ENCODE measurements at places on chromosomes 3 and 15.

- DNase-seq: no peak
Observed at GRCh38 chr15:35281515-35281914, 196.4 kb upstream of the NANOGP8 start.

- DNase-seq: no peak
Observed at GRCh38 chr3:128236657-128237056, 83.4 kb downstream of the EEFSEC start.

DNA sequence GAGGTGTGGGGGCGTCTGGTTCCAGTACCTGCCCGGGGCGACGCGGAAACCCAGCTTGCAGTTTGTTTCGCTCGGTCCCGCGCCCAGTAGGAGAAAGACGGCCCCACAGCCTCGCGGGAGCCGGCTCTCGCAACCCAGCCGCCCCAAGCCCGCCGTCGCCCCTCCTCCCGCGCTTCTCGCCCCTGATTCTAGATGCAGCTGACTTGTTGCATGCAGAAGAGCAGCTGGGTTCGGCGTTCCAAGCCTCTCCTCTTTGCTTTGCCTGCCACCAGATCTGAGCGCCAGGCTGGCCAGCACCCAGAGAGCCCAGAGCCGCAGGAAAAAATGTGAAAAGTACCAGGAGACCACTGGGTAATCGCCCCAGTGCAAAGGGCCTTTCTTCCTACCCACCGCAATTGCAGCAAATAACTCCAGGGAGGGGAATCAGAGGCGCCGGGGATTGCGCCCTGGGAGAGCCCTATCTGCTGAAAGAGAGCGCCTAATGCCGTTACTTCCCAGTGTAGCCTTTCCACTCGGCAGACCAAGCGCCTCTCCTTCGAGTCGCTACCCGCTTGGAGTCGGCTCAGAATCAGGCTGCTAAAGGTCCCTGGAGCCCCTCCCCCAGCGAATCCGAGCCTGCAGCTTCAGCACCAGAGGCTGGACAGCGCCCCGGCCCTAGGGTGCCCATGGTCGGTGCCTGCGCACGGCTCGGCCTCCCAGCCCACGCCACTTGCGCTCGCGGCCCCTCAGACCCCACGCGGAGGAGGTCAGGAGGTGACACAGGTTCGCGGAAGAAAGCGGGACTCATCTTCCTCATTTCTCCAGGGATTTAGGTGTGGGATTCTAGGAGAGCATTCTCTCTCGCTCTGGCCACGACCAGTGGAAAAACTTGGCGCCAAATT lies 15.7 kb upstream of the AEN start:
- DNase-seq: no peak

GRCh38 chr3:150265305-150265704 lies 142.8 kb upstream of the TSC22D2 start:
- no peak for DNase-seq

DNA sequence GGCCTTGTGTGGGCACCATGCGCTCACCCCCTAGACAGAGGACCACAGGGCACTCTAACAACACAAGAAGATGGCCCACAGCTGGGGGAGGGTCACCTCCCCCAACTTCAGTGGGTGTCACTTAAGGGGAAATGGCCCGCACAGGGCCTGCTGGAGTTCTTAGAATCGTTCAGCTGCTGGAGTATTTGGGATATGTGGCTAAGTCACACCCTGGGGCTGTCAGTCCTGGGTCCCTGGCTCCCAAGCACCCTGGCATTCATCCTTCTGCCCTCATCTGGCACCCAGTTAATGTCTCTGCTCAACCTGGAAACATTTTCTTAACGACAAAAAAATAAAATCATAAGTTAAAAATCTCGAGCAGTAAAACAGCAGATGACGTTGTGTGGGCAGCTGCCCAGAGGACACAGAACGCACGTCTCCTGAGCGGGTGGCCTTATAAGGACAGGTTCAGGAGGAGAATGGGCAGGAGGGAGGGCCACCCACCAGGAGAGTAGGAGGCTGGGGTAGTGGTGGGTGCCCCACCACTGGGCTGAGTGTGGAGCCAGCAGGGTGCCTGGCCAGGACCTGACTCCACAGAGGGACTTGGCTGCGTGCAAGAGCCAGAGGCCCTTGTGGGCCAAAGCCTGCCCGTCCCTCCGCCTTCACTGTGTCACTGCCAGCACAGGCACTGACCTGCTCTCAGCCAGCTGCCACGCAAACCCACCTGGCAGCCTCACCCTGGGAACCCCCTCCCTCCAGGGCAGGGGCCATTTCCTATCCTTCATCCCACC lies 11.5 kb downstream of the KBTBD13 start:
- no peak for DNase-seq

DNA sequence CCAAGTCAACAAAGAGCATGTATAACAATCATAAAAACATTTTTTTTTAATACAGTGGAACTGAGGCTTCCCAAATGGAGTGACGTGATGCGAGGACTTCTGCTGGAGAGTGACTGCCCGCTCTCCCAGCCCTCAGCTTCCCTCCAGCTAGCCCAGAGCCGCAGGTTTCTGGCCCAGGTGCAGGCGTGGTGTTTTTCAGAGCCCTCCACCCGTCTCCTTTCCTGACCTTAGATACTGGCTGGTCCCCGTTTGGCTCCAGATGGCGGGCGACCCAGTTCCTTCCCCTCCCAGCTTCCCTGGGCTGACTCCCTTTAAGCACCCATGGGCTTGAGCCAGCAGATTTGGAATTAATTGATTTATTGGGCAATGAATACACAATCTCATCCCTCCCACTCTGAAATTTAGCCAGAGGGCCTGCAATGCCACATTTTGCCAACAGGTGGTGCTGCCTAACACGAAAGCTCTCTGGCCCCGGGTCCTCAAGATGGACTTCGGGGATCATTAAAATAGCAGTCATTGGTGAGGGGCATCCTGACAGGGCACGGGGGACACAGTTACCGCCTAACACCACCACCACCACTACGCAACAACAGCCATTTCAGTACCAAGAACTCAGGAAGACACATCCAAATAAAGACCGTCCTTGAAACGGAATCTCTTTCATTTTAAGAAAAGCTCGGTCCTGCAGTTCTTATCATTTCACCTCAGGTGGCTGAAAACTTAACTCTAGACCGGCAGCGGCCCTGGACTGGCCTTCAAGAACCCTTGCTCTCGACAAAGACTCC lies 47.5 kb upstream of the MUC4 start:
- peak; percentile 69 for DNase-seq

DNA sequence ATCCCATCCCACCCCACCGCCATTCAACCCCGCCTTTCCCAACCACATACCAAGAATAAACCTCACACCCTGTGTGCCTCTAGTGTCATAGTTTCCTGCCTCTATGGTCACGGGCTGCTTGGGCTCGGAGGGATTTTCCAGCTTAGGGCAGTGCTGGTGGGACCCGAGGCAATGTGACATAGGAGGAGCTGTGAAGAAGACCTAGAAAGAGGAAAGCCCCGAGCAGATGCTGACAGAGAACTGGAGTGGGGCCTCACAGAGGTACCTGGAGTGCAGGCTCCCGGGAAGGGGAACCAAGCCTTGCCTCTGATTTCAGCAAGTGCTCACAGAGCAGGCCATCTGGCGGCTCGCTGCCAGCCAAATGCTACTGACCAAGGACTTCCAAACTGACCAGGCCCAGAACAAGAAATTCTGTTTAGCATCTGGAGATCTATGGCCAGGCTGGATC lies 27.5 kb downstream of the BHLHE40 start:
- DNase-seq: peak; percentile 65

DNA sequence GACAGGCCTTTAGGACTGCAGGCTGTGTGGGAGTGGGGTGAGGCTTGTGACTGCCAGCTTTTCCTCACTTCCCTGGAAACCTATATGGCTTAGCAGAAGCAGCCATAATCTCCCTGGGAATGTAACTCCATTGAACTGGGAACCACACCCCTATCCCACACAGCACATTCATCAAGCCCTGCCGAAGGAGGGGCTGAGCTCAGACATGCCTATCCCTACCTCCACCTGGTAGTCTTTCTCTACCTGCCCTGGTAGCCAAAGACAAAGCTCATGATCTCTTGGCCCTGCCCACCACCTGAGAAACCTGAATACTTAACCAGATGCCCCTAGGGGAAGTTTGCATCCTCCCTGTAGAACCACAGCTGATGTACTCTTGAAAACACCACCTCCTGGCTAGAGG lies 219.8 kb downstream of the UNC13C start:
- no peak for DNase-seq

All from stimulated activated CD4-positive, alpha-beta T cell treated with anti-CD3 and anti-CD28 coated beads, Interleukin-15, amount 100 ng/mL, for 48 hours (primary cell).